Stimulated activated CD8-positive, alpha-beta memory T cell treated with anti-CD3 and anti-CD28 coated beads, Interleukin-15, amount 100 ng/mL, for 24 hours (primary cell): ENCODE measurements at places on chromosomes 2 and 18.
A peak's percentile ranks its signal among the peaks of the same experiment; 100 is the strongest.

- DNase-seq, result no peak
These were observed 84.0 kb downstream of the HIBCH start for GRCh38 chr2:190235551-190236075.

DNA sequence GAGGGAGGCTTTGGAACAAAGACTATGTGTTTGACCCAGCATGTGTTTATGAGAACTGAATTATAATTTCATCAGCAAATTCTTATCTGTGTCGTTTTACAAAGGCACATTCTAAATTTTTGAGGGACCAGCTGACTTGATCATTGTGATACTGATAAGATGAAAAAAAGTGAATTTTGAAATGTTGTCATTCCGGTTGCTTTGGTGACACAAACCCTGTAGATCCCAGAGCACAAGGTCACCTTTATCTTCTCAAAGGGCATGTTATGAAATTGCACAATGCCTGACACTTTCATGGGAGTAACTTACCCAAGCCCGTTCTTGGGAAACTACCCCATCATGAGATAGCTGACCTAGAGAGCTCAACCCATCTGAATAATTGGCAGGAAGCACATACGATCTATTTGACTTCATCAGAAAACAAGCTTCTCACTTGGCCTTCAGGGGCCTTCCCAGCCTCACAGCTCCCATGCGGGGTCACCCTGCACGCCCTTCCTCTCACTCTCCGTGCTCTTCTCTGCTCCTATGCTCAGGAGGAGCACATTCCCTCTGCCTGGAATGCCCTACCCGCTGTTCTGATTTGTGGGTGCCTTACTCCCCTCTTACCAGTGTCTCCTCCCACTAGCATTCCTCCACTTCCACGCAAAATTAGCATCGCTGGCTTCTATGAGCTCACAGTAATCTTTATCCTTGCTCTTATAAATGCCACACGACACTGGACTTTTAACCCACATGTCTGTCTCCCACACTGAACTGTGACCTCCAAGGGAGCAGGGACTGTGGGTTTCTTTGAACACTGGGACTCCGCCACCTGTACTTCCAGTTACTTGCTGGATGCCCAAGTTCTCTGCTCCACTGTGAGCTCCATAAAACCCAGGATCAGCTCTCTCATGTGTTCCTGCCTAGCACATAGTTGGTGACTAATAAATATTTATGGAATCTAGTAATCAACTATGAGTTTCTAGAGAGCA, 555.8 kb upstream of the ID2 start:
- DNase-seq, result no peak

- no peak for DNase-seq
These were observed 35.6 kb upstream of the B3GNT7 start for GRCh38 chr2:231359948-231360347.

DNA sequence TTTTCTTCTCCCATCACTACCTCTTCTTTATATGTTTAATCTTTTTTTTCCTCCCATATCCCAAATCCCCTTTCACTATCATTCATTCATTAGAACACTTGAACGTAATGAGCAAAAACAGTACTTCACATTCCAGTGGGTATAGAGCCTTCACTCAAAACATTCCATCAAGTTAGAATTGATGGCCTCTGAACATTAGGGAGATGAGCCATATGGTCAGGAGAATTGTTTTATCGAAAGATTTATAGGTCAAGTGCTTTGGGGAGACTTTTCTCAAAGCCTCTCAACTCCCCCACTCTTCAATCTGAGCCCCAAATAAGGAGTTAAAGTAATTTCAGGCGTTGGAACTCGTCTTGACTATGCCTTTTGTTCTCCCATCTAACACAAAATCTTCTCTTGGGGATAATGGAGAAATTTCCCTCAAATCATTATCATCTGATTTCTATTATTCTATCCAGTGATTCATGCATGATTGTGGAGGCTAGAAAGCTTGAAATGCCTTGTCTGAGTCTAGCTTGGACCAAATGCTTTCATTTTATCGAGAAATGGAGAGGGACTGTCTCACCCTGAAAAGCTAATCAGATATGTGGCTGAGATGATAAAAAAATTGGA, 79.2 kb downstream of the KIAA2012 start:
- DNase-seq, result no peak

DNA sequence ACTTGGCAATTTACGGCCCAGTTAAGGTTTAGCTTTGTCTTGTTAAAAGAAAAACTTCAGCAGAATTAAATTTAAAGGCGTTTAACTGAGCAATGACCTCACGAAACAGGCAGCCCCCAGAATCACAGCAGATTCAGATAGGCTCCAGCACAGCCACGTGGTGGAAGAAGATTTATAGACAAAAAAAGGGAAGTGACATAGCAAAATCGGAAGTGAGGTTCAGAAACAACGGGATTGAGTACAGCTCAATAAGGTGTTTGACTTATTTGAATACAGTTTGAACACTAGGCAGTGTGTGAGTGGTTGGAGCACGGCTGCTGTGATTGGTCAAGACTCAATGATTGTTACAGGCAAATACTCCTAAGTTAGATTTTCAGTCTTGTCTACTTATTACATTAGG, 79.8 kb downstream of the MOGAT1 start:
- no peak for DNase-seq

- no peak for DNase-seq
These were observed 324.6 kb downstream of the RBM43 start for GRCh38 chr2:150937030-150937429.

GRCh38 chr2:207144173-207144785, 21.5 kb downstream of the KLF7 start:
- DNase-seq, result no peak

- DNase-seq, result no peak
These were observed 163.5 kb downstream of the PTH2R start for GRCh38 chr2:208570066-208570465.

GRCh38 chr2:98140210-98140609, 53.2 kb downstream of the VWA3B start:
- no peak for DNase-seq

- DNase-seq, result no peak
These were observed 633 bp upstream of the ARMC9 start for GRCh38 chr2:231197706-231198290.

DNA sequence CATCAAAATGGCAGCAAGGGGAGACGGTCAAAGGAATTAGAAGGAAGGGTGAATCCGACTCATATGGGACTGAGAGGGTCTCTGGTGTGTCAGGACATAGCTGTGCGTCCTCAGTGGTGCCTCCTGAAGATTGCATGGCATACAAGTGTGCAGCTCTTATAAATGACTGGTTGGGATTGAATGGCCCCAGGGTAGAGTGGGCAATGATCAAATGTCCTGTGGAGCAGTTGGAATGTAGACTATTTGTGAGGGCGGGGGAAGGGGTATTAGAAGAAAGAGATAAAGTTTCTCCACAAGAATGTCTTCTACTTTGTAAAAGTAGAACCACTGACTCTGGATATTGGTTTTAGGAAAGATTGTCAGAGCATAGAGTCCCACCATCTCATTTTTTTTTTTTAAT, 24.6 kb downstream of the CTLA4 start:
- no peak for DNase-seq

GRCh38 chr2:194700726-194701125, 956.3 kb upstream of the SLC39A10 start:
- no peak for DNase-seq

GRCh38 chr18:47953471-47953931, 23.0 kb upstream of the SMAD2 start:
- no peak for DNase-seq

GRCh38 chr2:149744865-149745264, 157.3 kb upstream of the MMADHC start:
- DNase-seq, result no peak

- DNase-seq, result no peak
These were observed at the start of gene KLHL41 for GRCh38 chr2:169509298-169509885. KLHL41 (plus strand) TSS chr2:169509702; CDS start chr2:169509779, 77 bp downstream.

DNA sequence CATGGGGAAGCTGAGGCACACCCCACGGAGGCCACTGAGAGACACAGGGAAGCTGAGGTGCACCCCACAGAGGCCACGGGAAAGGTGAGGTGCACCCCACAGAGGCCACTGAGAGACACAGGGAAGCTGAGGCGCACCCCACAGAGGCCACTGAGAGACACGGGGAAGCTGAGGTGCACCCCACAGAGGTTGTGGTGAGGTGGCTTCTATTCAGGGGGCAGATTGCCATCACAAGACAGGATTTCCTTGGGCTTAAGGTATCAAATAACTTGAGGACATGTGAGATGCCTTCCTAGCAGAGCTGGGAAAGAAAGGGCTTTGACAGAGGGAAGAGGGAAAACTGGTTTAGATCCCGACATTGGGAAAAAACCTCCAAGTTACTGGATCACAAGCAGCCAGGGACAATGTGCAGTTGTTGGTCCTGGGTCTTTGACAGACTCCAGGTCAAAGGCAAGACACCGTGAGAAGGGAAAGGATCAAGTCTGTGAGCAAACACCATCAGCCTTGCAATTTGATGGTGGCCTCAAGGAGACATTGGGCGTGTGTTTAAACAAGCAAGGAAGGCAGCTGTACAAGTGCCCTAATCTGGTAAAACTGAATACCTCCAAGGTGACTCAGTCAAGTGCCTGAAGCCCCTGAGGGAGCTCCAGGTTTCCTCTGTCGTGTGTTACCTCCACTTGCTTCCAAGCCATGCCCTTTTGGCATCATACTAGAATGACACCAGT, 133.2 kb upstream of the EPAS1 start:
- no peak for DNase-seq

DNA sequence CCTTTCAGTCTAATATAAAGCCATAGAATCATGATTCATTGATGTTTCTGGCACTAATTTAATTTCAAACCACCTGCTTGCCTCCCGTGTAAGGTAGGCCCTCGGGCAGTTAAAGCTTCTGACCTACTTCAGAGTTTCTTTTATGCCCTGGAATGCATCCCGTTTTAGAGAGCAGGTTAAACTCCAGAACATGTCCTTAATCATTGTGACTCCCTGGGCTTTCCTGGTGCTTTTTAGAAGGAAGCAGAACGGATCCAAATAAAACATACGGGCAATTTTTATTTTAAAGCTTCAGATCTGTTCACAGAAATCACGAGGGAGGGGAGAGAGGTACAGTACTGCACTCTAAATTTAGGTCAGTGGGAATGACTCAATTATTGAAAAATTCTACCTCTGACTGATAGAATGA, 134.8 kb downstream of the GCA start:
- no peak for DNase-seq

DNA sequence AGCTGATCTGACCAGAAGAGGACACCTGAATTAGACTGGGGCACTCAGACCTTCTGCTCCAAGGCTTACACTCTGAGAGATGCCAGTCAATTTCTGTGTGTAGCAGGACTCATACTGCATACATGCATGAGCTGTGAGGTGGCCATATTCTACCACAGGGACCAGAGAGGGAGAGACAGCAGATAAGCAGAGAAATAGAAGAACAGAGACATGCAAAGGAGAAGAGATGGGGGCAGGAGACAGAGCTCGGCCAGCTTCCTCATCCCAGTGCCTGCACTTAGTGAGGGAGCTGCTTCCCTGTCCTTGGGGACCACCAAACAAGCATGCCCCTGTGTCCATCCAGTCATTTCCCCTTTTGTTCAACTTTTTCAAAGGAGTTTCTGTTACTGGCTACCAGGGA, 73.9 kb upstream of the ALK start:
- DNase-seq, result no peak

GRCh38 chr2:203077451-203077850, 62.8 kb downstream of the NBEAL1 start:
- DNase-seq, result no peak

DNA sequence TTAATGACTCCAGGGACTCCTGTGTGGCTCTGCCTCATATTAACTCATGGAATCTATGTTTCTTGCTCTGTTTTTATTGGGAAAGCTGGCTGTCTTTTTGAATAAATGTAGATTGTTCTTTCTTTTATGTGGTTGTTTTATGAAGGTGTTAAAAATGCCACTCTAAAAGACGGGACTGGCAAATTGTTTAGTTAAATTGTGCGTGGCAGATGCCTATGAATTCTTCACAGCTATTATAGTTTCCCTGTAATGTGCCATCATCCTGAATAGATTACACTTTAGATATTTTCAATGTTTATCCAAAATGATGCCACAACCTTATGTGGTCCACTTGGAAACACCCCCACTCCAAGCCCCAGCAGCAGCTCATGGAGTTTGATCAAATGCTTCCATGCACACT, 149.7 kb downstream of the ST6GAL2 start:
- no peak for DNase-seq

DNA sequence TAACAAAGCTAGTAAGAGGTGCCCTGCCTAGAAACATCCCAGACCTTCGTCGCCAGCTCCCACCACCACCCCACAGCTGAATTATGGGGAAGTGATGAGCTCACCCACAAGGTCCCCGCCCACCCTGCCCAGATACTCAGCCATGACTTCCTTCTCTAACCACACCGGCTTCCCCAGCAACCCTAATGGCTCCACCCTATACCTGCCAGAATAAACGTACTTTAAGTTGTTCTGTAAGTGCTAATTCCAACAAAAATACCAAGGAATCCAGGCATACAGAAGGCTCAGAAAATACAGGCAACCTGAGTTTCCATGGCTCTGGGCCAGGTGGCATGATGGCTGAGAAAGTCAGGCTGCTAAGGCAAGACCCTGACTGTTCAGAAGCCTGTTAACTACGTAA, 39.1 kb downstream of the TMEM163 start:
- no peak for DNase-seq

- no peak for DNase-seq
These were observed 37.1 kb downstream of the MEMO1 start for GRCh38 chr2:31973665-31974064.

DNA sequence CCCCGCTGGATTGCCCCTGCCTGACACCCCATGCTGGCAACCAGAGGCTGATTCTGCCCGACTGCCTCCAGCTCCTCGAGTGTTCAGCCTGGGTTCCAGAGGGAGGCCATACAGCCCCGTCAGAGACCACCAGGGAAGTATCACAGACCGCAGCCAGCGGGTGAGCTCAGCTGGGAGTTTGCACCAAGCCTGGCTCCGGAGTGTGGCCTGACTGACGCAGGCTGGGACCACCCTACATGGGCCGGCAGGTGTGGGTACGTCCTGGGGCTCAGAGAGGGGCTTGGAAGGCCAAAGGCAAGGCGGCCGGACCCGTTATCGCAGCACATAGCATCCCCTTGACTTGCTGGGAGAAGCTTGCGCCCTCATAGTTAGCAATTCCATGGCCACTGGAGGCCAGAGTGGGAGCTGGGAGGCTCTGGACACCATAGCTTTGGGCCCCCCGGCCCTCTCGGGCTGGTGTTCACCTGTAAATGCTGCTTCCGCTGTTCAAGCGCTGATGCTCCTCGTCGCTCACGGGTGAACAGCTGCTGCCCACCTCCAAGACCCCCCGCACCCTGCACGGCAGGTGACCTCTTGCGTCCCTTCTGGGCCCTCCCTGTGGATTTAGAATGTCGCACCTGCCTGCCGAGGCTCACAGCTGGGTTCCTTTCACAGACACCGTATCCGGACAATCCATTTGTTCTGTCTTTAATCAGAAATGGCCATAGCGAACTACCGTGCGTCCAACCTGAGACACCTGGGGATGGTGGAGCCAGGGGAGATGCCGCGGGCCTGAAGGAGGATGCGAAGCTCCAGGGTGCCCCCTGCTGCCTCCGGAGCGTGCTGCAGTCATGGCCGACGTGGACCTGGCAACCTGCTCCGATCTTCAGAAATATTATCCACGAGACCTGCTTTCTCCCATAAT, 31.2 kb upstream of the SLC66A3 start:
- DNase-seq, result peak; percentile 50
